Cerebellar nuclear complex (tissue), 1 donor: ENCODE measurements at places on chromosomes 16 and 17.

DNA sequence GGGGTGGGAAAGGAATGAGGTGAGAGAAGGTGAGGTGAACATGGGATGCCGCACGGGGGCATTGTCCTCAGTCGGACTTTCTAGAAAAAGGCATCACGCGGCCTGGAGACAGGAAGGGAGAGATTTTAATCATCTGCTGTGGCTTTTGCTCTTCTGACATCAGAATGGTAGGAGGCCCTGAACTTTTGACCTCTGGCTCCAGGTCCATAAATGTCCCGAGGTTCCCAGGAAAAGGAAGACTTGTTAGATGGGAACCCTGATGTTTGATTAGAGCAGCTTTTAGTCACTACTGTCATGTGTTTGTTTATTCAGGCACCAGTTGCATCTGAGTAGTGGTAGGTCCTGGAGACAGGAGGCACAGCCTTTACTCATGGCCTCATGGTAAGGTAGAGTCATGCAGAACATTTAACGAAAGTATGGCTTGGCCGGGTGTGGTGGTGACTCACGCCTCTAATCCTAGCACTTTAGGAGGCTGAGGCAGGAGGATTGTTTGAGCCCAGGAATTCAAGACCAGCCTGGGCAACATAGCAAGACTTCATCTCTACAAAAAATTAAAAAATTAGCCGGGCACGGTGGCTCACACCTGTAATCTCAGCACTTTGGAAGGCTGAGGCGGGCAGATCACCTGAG is 203.1 kb downstream of the MSI2 start:
- no peak for DNase-seq

DNA sequence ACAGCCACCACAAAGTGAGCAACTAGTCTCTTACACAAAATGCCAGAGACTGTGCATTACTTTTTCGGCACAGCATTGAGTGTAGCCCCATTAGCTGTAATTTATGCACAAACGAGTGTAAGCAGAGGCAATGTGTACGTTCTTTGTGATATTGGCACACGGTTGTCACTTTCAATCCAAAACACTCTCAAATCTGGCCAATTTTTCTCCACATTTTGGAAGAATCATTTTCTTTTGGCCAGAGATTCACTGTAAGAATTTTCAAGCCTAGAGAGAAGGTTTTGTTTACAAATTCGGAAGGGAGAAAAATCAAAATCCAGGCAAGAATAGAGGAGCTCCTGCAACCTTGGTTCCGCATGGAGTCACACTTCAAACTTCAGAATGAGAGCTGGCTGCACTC is 15.4 kb upstream of the KIF2B start:
- no peak for DNase-seq

- no peak for DNase-seq
These were observed 364.9 kb downstream of the SNX29 start for GRCh38 chr16:12341423-12341822.

- no peak for DNase-seq
These were observed 24.0 kb downstream of the SMARCE1 start for GRCh38 chr17:40623419-40624210.

DNA sequence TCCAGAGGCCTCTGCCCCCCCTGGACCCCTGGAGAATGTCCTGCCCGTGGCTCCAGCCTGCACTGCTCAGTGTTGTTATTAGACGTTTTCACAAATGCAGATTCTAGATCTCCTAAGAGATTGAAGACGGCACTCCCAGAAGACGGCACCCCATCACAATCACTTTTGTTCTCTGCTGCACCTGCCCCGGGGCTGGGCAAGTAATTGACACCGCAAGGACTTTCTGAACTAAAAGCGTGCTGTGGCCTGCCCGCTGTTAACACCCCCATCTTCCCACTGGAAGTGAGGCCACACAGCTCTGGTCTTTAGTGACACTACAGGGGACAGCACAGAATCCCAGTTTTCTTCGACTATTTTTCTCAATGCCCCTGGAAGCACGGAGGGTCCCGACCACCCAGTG is 256.9 kb downstream of the ENGASE start:
- DNase-seq: no peak

DNA sequence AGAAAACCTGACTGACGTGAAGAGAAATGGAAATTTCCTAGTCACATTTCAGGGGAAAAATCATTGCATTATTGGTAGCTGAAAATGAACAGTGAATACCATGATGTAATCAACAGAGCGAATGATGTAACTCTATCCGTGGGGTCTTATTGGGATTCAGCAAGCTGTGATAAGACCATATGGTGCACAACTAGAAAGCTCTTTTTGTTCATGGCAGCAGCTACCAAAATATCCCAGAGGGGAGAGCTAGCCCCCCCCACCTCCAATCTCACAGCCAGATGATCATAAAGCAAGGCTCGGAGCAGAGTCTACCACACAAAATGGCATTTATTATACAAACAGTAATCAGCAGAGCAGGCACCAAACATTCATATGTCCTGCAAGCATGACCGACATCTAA is 22.2 kb upstream of the DNAH17 start:
- no peak for DNase-seq

DNA sequence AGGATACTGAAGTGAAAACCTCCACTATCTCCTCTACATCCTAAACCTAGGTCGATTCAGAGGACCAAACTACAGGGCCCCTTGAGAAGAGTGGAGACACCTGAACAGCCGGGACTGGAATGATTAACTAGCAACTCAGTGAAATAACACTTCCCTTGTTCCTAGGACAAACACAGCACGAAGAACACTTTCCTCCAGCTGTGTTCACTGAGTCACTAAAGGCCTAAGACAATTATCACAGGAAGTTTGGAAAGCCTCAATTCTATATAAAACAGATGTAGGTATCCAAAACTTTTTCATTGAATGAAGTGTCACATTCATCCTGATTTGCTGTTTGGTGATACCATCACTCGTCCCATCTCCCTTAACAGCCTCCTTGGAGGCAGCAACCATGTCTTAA is 15.5 kb upstream of the CUEDC1 start:
- DNase-seq: no peak

- no peak for DNase-seq
These were observed 150.1 kb upstream of the CDH11 start for GRCh38 chr16:65271996-65272395.

- DNase-seq: no peak
These were observed 1.6 kb downstream of the IGF2BP1 start for GRCh38 chr17:48998587-48999440.

DNA sequence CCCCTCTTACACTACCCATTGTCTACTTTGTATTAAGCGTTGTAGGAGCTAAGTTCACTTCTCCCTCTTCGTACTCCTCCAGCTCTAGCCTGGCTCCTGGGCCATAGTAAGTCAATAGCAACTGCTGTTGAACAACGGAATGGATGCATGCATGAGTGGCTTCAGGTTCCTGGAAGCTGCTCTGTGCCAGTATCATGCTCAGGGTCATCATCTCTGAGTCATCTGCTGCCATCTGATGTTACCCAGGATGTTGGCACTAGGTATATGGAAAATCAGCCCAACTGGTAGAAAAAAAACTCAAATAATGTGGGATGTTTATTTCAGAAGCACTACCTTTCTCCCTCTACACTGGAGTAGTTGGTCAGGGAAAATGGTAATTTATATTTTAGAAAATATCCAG is 536.8 kb downstream of the NPIPA7 start:
- DNase-seq: no peak

- DNase-seq: no peak
These were observed 37.2 kb upstream of the BCAR1 start for GRCh38 chr16:75288596-75289120.

DNA sequence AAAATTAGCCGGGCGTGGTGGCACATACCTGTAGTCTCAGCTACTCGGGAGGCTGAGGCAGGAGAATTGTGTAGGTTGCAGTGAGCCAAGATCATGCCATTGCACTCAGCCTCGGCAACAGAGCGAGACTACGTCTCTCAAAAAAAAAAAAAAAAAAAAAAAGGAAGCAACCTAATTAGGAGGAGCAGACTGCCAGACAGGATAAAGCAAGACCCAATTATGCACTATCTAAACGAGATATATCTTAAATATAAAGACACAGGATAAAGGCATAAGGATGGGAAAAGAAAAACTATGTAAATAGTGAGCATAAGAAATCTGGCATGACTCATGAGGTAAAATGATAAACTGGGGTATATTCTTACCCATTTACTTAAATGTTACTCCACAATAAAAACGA is 4.9 kb downstream of the TXNDC11 start:
- no peak for DNase-seq

DNA sequence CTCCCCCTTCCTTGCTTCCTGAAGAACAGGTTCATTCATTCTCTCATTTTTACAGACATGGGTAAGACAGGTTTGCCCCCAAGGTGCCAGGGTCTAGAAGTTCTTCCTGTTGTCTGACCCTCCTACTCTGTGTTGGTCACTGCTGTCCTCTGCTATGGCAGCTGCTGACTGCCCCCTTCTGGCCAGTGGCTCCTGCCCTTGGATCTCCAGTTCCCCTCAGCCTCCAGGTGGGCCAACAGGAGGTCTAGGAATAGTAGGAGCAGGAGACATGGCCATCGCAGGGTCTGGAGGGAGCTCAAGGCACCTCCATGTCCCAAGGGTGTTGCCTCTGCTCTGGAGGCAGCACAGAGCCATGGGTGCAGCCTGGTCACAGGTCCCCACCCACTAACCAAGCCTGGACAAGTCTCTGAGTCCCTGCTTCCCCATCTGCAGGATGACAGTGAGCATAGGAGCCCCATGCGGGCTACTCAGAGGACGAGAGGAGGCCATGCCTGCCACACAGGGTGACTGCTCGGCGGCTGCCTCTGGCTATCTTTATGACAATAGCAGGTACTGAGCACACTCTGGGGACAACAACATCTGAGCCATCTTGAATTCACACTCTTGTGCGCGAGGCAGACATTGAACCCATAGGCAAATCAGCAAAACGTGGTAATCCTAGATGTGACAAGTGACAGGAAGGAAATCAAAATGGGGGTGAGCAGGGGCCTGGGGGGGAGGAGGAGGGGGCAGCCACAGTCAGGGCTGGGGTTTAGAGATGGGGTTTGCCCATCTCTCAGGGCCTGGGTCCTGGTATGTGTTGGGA is 27.0 kb upstream of the NXPH3 start:
- no peak for DNase-seq

- no peak for DNase-seq
These were observed 20.0 kb downstream of the MXRA7 start for GRCh38 chr17:76690596-76691280.

DNA sequence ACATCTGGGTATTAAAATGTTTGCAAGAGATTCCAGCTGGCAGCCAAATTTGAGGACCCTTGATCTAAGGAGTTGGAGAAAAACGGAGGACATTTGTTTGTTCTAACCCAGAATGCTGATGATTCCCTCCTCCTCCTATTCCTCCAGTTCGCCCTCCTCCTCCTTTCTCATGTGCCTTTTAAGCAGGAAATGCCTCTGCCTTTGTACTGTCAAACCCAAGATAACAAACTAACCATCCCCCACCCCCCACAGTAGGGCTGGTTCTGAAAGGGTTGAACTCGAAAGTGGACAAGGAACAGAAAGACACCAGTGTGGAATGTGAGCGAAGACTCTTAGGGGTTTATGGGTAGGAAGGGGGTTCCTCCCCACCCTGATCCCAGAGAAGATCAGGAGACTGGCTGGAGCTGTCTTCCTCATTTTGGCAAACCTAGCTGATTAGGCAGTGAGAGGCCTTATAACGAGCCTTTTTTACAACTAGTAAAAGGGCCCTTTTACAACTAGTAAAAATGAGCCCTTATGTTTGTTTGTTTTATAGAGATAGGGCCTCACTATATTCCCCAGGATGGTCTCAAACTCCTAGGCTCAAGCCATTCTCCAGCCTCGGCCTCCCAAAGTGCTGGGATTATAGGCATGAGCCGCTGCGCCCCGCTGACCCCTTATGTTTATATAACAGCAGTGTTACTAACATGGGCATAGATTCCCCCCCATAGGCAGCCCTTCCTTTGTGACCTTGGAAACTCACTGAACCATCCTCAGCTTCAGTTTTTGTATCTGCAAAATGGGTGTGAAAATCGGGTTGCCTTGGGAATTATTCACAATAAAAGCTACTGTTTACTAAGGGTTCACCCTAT is 975 bp downstream of the CHD9 start:
- no peak for DNase-seq

- DNase-seq: no peak
These were observed 14.8 kb downstream of the SCGB1C2 start for GRCh38 chr17:151886-152859.

DNA sequence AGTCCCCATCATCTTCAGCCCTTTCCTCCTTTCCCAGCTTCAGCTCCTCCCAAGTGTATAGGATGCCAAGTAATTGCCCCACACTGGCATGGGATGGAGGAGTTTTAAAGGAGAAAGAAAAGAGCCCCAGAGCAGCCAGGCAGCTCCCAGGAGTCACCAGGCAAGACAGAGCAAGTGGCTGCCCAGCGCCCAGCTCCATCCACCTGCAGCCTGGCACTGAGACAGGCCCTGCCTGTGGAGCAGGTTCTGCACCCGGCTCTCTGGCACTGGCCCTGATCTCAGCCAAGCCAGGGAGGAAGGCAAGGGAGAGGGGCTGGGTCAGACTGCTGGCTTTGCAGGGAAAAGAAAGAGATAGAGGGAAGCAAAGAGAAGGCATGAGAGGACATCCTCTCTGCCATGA is 21.7 kb downstream of the FOXN1 start:
- DNase-seq: no peak

- no peak for DNase-seq
These were observed 5.1 kb downstream of the KRT222 start for GRCh38 chr17:40659911-40660310.

- no peak for DNase-seq
These were observed 33.2 kb downstream of the CYB5D2 start for GRCh38 chr17:4175921-4176807.

DNA sequence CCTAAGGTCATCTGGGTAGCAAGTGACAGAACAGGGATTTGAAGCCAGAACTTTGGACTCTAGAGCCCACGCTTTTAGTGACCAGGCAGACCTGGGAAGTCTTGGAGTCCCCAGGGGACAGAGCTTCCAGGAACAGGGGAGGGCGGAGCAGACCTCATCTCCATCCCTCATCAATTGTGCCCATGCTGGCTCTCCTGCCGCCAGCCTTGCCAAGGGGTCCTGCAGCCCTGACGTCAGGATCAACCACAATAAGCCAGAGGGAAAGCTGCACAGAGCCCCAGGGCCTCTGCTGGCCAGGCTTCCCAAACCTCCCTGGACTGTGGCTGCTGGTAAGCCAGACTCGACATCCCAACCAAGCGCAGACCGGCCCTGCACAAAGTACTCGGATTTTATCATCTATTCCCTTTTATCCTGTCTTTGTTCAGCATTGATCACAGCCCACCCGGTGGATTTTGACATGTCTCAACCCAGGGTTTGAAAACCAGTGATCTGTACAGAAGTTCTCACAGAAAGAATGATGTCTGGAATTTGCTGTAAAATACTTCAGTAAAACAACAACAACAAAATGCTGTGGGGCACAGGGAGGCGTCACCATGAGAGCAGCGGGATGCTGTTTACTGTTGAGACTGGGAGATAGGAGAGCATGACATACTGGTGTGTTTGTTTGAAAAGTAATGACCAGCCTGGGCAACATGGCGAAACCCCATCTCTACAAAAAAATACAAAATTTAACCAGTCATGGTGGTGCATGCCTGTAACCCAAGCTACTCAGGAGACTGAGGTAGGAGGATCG is 11.8 kb downstream of the C16orf74 start:
- no peak for DNase-seq
